Thymus (tissue), 14 donors: ENCODE measurements at places on chromosomes 5 and 9. TPM values are rescaled to one million over a fixed set of nuclear protein-coding genes. Genes with fewer than 3 reads are reported as not detected.

The PKD2L2 gene
- total RNA-seq, result not detected

The WNT8A gene
- 0.05 TPM for total RNA-seq

The ERAP2 gene
- 11.3 TPM for total RNA-seq

The ABCA1 gene
- 14.6 TPM for total RNA-seq

The PSD2 gene
- 0.90 TPM for total RNA-seq

The ENC1 gene
- total RNA-seq, result 5.9 TPM

The EPB41L4A gene
- total RNA-seq, result 4.8 TPM

The GFPT2 gene
- 0.85 TPM for total RNA-seq

The LCN1 gene
- 0.19 TPM for total RNA-seq

The BNC2 gene
- total RNA-seq, result 3.9 TPM

The PLAC8L1 gene
- total RNA-seq, result 0.24 TPM

The SLC24A2 gene
- total RNA-seq, result 0.05 TPM

The PFN3 gene
- total RNA-seq, result not detected

The HAPLN1 gene
- 0.14 TPM for total RNA-seq

The NUTM2G gene
- total RNA-seq, result not detected

The FOXI1 gene
- 0.14 TPM for total RNA-seq

The CD274 gene
- 21.7 TPM for total RNA-seq

The NR6A1 gene
- 0.47 TPM for total RNA-seq

The RAB3C gene
- total RNA-seq, result 0.19 TPM

The GABRP gene
- total RNA-seq, result 1.3 TPM

The HSPB3 gene
- total RNA-seq, result 0.94 TPM

The RAI14 gene
- total RNA-seq, result 10.4 TPM

The PAPPA gene
- total RNA-seq, result 0.28 TPM

The NKD2 gene
- 5.1 TPM for total RNA-seq

The FBLL1 gene
- 0.14 TPM for total RNA-seq

The PCDHA9 gene
- total RNA-seq, result not detected

The ADAMTS19 gene
- 0.76 TPM for total RNA-seq

The FTMT gene
- total RNA-seq, result not detected

The FBXL7 gene
- 0.90 TPM for total RNA-seq

The UAP1L1 gene
- total RNA-seq, result 1.9 TPM

The PROP1 gene
- total RNA-seq, result not detected

The NEUROG1 gene
- 0.14 TPM for total RNA-seq

The NR2F1-AS1 gene
- total RNA-seq, result 2.0 TPM

The CDKN2B gene
- total RNA-seq, result 0.80 TPM

The FOXD4 gene
- total RNA-seq, result 0.38 TPM

The SCGB3A2 gene
- 0.71 TPM for total RNA-seq
